ENCODE measurements at places on chromosomes 13 and 19.

DNA sequence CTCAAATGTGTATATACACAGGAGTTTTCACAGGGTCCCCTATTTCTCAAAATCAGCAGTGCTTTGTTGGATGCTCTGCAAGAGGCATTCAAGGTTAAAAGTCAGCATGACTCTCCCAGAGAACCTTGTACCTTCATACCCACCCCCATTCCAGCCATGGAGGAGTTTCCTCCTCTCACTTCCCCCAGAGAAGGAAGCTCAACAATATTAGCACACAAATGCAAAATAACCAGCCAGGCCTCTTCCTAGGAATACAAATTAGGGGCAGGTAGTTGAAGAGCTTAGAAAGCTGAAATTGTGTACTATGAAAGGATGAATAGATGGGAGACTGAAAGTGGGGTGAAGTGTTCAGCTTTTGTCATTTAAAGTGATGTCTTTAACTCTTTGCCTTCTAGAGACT lies 43.8 kb downstream of the SPRY2 start:
- DNase-seq, result no peak

- DNase-seq, result no peak
Observed at GRCh38 chr13:110347535-110348308, 40.6 kb downstream of the COL4A2 start.

DNA sequence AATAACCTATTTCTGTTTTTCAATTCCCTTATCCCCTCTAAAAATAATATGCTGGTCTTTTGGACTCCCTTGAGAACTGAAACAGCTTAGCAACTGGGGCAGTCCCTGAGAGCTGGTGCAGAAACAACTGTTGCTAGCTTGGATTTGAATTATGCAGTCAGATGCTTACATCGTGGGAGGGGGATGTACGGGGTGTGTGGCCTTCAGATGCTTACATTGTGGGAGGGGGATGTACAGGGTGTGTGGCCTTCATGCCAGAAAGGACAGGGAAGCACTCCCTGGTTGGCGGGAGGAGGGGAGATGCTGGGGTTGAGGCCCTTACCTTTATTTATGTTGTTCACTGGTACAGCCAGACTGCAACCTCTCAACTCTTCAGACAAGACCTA lies 25.6 kb downstream of the LRCH1 start:
- no peak for DNase-seq

DNA sequence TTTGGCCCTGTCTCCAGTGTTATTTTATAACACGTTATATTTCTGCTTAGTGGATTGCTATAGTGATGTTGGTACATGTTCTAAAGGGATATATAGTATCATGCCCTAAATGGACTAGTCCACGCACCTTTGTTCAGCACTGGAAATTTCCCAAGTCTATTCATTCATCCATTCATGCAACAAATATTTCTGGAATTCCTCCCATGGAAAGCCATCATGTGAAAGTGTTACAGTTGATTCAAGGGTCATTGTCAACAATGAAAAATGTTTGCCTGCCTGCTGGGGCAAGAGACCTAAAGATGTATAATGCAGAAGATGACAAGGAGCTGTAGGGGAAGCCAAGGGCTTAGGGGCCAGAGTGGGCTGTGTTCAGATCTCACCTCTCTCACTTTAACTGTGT lies 10.8 kb upstream of the HSPH1 start:
- no peak for DNase-seq

GRCh38 chr19:6216996-6217751 lies 62.6 kb downstream of the MLLT1 start:
- no peak for DNase-seq

GRCh38 chr13:66914155-66914554 lies 316.0 kb downstream of the PCDH9 start:
- no peak for DNase-seq

DNA sequence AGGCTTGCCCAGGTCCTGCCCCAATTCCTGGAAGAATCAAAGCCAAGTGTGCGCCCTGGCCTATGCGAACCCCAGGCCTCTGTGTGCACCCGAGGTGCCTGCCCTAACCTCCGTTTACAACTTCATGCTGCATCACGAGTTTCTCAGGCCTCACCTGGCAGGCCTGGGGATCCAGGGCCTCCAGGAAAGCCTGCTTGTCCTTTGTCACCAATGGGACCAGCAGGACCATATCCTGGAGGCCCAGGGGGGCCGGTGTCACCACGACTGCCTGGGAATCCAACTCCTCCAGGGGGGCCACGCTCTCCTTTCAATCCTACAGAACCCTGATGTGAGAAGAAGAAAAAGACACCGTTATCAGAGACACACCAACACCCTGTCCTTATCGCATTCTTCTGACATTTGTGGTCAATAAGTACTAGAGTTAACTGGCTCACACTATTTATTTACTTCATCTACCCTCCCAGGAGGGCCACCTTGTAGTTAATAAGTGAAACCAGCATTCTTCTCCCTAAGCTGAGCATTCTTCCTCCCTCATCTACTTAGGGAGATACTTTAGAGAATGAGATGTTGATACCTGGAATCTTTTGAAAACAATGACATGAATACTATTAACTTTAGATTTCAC lies 120.6 kb downstream of the COL4A1 start:
- no peak for DNase-seq

DNA sequence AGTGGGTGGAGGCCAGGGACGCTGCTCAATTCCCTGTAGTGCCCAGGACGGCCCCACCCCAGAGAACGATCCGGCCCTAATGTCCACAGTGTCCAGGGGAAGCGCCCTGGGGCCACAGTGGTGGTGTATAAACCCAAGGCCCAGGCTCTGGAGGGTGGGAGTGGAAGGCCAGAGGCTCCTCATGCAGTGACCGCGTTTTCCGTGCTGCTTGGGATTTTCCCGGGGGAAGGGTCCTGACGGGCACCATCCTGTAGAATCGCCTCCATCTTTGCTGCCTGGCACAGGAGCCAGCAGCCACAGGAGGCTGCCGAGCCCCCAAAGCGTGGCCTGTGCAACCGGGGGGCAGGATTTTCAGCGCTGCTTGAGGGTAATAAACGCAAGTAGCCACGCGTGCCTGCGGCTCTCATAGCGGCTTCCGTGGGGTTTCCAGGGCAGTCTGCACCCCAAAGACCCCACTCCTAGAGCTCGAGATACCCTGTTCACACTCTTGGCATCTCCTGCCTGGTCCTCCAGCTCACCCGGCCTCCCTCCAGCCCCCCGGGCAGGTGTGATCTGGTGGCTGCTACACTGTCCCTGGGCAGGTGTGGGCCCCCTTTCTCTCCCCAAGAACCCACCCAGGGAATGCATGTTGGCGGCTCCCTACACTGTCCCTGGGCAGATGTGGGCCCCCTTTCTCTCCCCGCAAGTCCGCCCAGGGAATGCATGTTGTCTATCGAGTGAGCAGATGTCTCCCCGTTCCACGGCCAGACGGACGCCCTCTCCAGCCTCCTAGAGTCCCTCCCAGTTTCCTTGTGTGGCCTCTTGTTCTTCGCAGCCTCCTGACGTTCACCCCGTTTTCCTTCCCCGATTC lies 2.2 kb downstream of the NCLN start:
- DNase-seq, result no peak

GRCh38 chr13:51015973-51016372 lies 95.1 kb downstream of the C13orf42 start:
- no peak for DNase-seq

- no peak for DNase-seq
Observed at GRCh38 chr19:53540091-53540490, 2.1 kb downstream of the ZNF331 start.

- DNase-seq, result no peak
Observed at GRCh38 chr13:41641961-41642360, 184.6 kb downstream of the RGCC start.

DNA sequence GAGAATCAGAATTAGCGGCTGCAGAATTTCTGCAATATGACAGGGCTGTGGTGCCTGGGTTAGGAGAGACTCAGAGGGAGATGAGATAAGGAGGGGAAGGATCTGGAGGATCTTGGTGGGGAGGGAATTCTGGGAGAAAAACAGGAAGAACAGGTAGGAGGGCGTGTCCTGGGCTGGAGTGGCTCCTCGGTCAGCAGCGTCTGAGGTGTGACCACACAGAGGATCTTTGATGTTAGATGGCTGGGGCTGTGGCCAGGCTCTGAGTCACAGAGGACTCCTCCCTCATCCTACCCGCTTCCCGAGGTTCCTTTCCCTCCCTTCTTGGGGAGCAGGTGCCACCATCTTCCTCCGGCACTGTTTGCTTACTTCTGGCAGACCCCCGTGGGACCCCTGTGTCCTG lies 6.4 kb upstream of the KLK6 start:
- DNase-seq, result no peak

DNA sequence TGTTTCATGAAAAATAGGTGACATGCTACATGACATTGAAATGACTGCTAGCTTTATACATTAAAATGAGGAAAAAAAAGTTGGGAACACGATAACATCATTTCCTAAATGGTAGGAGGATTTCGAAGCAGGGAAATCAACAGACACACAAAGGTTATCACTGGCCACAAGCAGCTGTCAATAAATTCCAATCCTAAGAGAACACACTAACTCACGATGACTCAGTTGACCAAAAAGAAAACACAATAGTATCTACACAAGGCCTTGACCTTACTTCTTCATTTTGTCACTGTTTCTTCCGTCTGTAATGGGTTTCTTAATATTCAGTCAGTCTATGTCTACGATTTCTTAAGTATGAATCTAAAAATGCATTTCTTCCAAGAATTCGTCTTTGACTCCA lies 36.5 kb downstream of the STARD13 start:
- no peak for DNase-seq

- no peak for DNase-seq
Observed at GRCh38 chr13:107721125-107721869, 494.0 kb downstream of the LIG4 start.

DNA sequence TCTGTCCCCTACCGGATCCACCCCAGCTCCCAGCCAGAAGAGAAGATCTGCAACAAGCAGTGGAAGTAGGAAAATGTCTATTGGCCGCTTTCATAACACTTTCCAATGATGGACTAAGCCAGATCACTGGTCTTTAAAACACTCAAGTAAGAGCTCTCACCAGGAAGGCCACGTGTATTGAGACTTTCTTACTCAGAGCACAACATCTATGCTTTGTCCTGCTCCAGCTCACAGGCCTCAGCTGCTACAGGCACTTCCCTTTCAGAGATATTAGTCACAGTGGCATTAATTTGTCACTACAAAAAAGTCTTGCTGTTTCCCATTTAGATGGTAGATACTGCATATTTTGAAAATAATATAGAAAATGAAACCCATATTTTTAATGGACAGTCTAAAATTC lies 164.2 kb downstream of the ABCC4 start:
- no peak for DNase-seq

GRCh38 chr19:4472174-4472974 lies at the start of gene HDGFL2:
HDGFL2 (plus strand) TSS chr19:4472297; CDS start chr19:4472351, 54 bp downstream.
- no peak for DNase-seq

DNA sequence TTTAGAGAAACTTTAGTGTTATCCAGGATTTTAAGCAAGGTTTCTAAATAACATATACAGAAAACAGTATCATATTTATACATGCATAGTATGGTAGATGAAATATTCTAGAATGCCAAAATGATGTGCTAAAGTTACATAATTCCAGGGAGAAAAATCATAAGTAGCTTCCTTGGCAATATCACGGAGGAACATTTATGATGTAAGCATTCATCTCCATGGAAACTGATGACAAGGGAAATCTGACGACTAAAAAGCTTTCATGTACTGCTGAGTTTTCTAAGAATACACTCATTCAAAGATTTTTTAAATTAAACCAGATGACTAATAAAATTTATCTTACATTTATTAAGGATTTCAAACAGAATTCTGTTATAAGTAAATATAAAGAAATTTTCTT lies 4.7 kb downstream of the TEX30 start:
- DNase-seq, result no peak

- no peak for DNase-seq
Observed at GRCh38 chr13:67299072-67299635, 69.0 kb upstream of the PCDH9 start.

DNA sequence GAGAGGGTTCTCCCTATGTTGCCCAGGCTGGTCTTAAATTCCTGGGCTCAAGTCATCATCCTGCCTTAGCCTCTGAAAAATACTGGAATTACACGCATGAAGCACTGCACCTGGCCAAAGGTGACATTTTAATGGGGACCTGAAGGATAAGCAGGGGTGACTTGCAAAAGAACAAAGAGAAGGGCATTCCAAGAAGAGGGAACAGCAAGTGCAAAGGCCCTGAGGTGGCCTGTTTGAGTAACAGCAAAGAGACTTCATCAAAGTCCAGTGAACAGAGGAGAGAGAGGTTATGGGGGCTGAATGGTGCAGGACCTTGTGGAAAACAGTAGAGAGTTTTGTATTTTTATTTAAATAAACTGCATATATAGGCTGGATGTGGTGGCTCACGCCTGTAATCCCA lies 4.1 kb downstream of the CA11 start:
- no peak for DNase-seq

- no peak for DNase-seq
Observed at GRCh38 chr13:35140831-35141230, 198.8 kb downstream of the NBEA start.

DNA sequence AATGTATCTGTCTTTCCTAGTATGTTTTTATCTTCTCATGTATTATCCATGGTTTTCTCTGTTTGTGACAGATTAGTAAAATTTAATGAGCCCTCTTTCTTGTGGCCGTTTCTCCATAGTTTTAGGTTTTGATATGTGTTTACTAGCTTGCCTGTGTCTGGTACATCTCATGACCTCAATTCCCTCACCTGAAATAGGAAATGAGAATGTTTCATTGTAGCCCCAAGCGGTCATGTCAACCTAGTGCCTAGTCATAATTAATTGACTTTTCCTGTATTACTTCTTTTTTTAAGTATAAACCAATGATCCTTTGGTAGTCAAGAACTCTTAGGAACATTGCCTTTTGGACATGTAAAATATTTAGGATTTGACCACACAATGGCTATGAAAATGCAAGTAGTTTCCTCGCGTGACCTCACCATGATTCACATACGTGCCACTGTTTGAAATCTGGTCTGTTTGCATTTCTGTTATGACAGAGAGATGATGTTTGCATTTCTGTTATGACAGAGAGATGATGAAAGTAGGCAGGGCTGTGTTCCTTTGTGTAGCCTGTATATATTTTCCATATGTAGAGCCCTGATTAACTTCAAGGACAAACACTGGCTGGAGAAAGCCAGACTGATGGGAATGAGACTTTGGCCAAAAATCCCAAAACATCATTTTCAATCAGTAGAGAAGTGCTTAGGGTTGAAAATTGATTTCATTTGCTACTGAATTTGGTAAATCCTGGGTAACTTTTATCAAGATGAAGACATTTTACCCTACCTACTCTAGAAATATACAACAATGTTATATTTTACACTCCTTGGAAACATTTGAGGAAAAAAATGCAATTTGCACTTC lies 104.8 kb downstream of the TNFRSF19 start:
- no peak for DNase-seq

All from CD4-positive, alpha-beta T cell treated with Interleukin-15 for 1 hour (primary cell).